ENCODE measurements at places on chromosomes 2 and 18. TPM values are rescaled to one million over a fixed set of nuclear protein-coding genes. Genes with fewer than 3 reads are reported as not detected.

- no peak overlapping the region for H3K27ac ChIP-seq
Measured at GRCh38 chr2:229856413-229856812, 65.4 kb downstream of the TRIP12 start.

Gene ABCG5
- total RNA-seq, result not detected

- H3K4me1 ChIP-seq, result peaks cover 3% of the 10 kb centered on the region
- DNase-seq, result peak; percentile 94
Measured at GRCh38 chr18:55321265-55322177, 266.5 kb downstream of the TCF4 start.

Gene CWC22
- 44.4 TPM for total RNA-seq

- H3K4me1 ChIP-seq, result no peaks in the 10 kb centered on the region
- H3K27ac ChIP-seq, result no peak overlapping the region
Measured at GRCh38 chr18:54013452-54013851, 211.0 kb downstream of the MBD2 start.

Gene NDC80
- total RNA-seq, result 29.7 TPM

DNA sequence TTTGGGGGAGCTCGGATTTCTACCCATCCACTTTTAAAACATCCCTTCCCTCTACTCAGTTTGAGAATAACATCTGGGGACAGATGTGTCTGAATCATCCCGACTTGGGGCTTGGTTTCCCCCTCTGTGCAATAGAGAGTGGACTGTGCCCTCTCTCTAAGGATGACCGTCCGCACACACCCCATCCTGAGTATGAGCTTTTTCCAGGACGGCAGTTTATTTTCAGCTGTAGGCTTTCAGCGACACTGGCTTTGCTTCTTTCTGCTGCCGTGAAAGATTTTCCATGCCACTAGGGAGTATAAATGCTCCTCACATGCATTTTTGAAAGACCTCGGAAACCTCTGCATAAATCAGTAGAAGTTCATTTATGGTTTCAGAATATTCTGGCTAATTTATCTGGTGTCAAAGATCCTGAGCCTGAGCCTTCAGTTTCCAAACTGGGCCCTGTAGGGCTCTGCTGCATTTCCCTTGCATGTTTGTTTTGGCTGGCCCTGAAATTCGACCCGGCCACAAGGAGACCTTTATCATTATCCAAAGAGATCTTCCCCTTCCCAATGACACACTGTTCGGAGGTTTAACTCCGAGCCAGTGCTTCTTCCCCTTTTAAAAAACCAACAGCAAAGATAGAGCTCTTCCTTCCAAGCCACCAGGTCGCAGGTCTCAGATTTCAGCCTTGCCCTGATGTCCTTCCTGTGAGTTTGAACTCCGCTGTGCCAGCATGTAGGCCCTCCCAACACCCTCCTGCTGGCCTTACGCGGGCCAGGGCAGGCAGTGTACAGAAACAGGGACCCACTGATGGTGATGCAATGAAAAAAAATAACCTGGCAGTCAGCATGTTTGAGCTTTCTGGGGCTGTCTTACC, 53.3 kb downstream of the FECH start:
- peak overlapping the region; percentile 45 for H3K27ac ChIP-seq
- no peak overlapping the region for H3K4me3 ChIP-seq
- no peaks in the 10 kb centered on the region for H3K36me3 ChIP-seq
- peak; percentile 76 for DNase-seq
- peaks cover 8% of the 10 kb centered on the region for H3K4me1 ChIP-seq

DNA sequence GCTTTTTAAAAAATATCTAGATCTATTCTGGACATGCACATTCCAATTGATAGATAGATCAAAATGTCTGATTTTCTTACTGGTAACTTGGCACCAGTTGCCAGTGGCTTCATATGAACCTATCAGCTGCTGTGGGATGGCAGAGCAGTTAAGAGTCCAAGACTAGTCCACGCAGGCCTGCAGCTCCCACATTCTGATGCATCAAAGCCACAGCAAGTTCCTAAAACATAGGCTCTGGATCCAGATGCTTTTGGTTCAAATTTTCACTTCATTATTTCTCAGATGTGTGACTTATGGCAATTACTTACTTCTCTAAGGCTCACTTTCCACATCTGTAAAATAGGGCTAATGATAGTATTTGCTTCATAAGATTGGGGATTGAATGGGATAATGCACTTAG, 48.0 kb upstream of the CYP1B1 start:
- H3K27me3 ChIP-seq, result no peaks in the 10 kb centered on the region
- no peak overlapping the region for H3K27ac ChIP-seq
- no peaks in the 10 kb centered on the region for H3K36me3 ChIP-seq
- no peak for DNase-seq

- DNase-seq, result peak; percentile 42
- H3K27ac ChIP-seq, result peak overlapping the region; percentile 8
- H3K27me3 ChIP-seq, result no peaks in the 10 kb centered on the region
- H3K4me1 ChIP-seq, result peaks cover 6% of the 10 kb centered on the region
- peaks cover 18% of the 10 kb centered on the region for H3K36me3 ChIP-seq
Measured at GRCh38 chr18:703213-703967, 9.0 kb downstream of the ENOSF1 start.

GRCh38 chr18:12333506-12334290, 25.7 kb downstream of the TUBB6 start:
- H3K4me3 ChIP-seq, result peak overlapping the region; percentile 25
- no peaks in the 10 kb centered on the region for H3K27me3 ChIP-seq
- H3K36me3 ChIP-seq, result peaks cover 40% of the 10 kb centered on the region

Gene TTL
- total RNA-seq, result 82.7 TPM

Gene SRD5A2
- total RNA-seq, result not detected

DNA sequence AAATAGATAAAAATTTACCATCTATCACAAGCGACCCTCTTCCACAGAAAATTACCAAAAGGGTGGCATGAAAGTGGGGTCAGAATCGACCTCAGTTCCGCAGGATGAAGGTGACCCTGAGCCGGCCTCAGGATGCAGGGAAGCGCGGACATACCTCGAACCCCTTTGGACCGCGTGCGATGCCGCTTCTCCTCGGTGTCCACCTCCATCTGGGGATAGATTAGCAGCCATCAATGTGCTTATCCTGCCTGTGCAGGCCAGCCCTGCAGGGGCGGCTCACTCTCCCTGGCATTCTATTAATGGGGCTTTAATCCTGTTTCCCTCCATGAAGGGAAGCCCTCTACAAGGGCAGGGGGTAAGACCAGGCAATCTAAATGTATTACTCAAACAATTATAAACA, 235.3 kb upstream of the PXDN start:
- no peaks in the 10 kb centered on the region for H3K36me3 ChIP-seq
- H3K4me3 ChIP-seq, result no peak overlapping the region
- H3K27ac ChIP-seq, result no peak overlapping the region
- no peaks in the 10 kb centered on the region for H3K4me1 ChIP-seq

DNA sequence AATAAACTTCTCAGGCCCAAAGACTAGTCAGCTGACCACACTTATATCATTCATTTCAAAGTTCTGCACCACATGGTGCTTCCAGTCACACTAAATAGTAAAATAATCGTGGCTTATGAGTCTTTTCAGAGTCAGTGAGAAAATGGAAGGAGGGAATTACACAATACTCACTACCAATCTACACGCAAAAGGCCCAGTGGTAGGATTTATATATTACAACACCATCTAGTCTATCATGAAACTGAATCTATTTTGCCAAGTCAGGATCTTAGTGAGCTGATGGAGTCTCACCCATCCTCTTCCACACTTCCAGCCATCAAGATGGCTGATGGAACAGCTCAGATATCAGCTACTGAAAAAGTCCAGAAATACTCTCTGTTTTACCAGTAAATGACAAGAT, 21.9 kb downstream of the INO80D start:
- H3K36me3 ChIP-seq, result peaks cover 47% of the 10 kb centered on the region
- H3K4me1 ChIP-seq, result no peaks in the 10 kb centered on the region
- no peak overlapping the region for H3K27ac ChIP-seq
- H3K4me3 ChIP-seq, result no peak overlapping the region
- DNase-seq, result no peak
- H3K27me3 ChIP-seq, result no peaks in the 10 kb centered on the region

Gene SERPINB10
- total RNA-seq, result not detected

DNA sequence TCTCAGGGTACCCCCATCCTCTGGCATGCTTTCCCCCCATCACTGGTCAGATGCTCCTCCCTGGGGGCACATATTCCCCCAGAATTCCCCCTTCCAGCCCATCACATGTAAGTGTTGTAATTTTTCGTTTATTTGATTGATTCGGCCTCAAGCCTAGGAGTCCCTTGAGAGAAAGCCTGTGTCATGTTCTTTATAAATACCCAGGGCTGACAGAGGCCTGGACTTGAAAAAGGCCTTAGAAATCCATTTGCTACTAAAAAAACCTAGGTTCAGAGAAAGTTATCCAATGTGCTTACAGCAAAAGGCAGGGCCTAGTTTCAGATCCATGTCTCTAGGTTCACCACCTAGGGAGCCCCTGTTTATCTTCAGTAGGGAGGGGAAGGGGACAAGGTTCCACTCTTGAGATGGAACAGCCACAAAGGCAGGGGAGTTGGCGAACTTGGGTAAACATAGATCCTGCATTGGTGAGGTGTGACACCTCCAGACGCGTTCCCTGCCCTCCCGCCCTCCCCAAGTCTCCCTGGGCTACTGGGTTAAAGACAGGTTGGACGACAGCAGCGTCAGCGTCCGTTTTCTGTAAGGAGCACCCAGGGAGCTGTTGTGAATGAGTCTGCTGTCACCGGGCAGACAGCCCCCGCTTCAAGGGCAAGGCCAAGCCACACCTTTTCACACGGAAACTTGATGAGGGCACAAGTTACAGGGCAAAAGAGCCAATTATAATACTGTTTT, 147.8 kb downstream of the EN1 start:
- DNase-seq, result peak; percentile 58
- no peaks in the 10 kb centered on the region for H3K27me3 ChIP-seq
- no peak overlapping the region for H3K4me3 ChIP-seq
- H3K27ac ChIP-seq, result no peak overlapping the region
- no peaks in the 10 kb centered on the region for H3K4me1 ChIP-seq

GRCh38 chr2:30759481-30759880, 47.8 kb downstream of the CAPN13 start:
- H3K27me3 ChIP-seq, result no peaks in the 10 kb centered on the region
- no peak overlapping the region for H3K4me3 ChIP-seq
- H3K36me3 ChIP-seq, result peaks cover 11% of the 10 kb centered on the region

DNA sequence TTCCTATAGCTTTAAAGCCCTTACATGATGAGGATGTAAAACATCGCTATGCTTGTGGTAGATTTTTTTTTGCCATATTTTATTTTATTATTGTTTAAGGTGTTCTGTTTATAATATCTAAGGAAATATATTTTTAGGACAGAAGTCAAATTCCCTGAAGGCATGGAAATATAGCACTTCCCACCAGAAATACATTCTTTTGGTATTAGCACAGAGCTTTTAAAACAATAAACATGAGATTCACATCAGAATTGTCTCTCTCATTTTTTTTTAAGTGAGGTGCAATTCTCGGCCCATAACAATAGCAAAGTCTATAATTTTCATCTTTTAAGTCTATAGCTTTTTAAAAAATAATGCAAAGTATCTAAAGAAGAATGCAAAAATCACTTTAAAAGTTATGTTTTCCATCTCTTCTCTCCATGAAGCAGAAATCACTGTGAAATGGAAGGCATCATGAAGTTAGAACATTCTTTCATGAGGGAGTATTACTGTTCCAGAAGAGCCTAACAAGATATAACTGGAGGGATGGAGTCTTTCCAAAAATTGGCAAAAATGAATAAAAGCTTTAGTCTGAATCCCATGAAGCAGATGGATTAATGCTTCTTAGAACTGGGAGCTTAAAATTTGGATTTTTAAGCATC, 283.6 kb upstream of the TRIB2 start:
- no peak for DNase-seq
- H3K36me3 ChIP-seq, result no peaks in the 10 kb centered on the region
- no peak overlapping the region for H3K4me3 ChIP-seq
- peaks cover 7% of the 10 kb centered on the region for H3K4me1 ChIP-seq

GRCh38 chr2:68925295-68925896, 27.3 kb downstream of the GKN2 start:
- no peaks in the 10 kb centered on the region for H3K4me1 ChIP-seq
- peak; percentile 77 for DNase-seq
- no peaks in the 10 kb centered on the region for H3K36me3 ChIP-seq
